Inflammatory macrophage (primary cell): ENCODE measurements at places on chromosomes 7 and 10.

GRCh38 chr7:111090846-111091245, at the start of gene LRRN3:
Gene LRRN3 (plus strand): TSS chr7:111091127. CDS start chr7:111122773, 31,646 bp downstream.
- no peak for DNase-seq

DNA sequence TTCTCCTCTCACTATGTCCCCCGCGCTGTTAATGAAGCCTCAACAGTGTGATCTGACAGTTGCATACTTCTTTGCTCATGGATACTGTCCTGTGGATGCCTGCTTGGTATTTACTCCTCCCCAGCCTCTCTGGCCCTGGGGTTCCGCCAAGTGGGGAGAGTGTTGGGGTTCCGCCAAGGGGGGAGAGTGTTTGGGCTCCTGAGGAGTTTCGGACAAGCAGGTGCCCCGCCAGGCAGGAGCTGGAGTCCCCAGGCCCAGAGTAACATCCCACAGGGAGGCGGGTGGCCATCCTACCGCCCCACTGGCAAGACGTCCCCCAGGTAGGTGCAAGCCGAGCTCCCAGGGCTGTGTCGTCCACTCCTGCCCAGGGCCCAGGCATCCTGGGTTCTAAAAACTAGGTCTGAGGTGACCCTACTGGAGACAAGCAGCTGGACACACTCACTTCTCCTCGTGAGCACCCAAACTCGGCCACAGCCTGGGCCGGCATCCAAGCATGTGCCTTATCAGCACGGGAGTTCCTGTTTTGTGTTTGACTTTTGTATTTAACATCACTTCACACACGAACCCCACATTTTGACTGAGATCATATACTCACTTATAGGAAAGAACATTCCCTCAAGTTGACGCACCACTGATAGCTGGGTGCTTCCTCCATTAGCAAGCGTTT, 34.2 kb downstream of the CAMK2B start:
- peak; percentile 80 for DNase-seq

- no peak for DNase-seq
Observed at GRCh38 chr7:42758124-42758523, 153.7 kb downstream of the C7orf25 start.

DNA sequence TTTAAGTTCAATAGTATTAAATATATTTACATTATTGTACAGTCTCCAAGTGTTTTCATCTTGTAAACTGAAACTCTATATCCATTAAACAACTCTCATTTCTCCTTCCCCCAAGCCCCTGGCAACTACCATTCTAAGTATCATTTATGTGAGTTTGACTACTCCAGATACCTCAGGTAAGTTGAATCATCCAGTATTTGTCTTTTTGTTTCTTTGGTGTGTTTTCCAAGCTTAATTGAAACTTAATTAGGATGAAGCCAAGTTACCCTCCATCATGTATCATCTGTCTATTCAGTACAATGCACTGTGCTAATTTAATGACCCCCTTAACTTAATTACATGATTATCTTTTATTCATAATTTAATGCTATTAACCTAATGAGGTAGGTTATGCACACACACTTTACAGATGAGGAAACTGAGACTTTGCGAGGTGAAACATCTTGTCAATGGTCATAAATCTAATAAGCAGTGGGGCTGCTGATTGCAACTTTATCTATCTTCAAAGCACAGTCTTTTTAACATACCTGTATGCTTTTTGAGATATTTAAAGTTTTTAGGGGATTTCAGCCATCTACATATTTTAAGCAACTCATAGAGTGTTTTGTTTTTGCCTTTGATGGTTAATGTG, 663 bp downstream of the MACC1 start:
- DNase-seq = no peak

- DNase-seq = no peak
Observed at GRCh38 chr7:26850193-26850651, 14.2 kb downstream of the SKAP2 start.

- no peak for DNase-seq
Observed at GRCh38 chr7:1124816-1125602, 35.0 kb downstream of the ZFAND2A start.

DNA sequence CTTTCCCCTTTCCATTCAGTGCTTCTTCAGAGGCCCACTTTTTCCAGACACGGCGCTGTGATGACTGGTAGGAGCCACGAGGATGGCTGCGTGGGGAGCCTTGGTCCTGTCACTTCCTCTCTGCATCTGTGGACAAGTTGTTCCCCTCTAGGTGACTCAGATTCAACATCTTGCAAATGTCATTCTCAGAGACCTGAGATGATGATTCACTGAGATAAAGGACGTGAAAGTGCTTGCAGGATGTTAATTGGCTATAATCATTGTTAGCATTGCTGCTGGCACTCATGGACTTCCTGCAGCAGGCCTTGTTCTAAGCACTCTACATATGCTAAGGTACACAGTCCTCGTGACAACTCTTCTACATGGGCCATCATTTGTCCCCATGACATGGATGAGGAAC, 489.8 kb upstream of the ZMIZ1 start:
- DNase-seq = peak; percentile 97

DNA sequence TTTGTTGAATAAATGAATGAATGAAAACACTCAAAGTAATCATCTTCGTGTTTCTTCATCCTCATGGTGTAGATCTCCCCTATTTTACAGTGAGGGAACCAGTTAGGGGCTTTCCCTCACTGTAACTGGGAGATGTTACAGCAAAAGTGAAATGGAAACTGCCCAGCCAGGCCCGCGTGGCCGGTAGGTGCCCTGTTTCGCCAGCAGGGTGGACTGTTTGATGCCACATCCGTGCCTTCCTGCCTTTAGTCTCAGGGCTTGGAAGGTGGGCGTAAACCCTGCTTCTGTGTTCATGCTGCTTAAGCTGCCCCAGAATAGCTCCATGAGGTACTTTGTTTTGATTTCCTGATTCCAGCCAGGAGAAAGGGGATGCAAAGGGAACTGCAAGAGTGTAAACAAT, 268.8 kb downstream of the PLXNA4 start:
- no peak for DNase-seq

GRCh38 chr7:2205036-2205780, 27.5 kb downstream of the MAD1L1 start:
- DNase-seq = no peak

GRCh38 chr7:36863901-36864701, 139.8 kb upstream of the AOAH start:
- no peak for DNase-seq

DNA sequence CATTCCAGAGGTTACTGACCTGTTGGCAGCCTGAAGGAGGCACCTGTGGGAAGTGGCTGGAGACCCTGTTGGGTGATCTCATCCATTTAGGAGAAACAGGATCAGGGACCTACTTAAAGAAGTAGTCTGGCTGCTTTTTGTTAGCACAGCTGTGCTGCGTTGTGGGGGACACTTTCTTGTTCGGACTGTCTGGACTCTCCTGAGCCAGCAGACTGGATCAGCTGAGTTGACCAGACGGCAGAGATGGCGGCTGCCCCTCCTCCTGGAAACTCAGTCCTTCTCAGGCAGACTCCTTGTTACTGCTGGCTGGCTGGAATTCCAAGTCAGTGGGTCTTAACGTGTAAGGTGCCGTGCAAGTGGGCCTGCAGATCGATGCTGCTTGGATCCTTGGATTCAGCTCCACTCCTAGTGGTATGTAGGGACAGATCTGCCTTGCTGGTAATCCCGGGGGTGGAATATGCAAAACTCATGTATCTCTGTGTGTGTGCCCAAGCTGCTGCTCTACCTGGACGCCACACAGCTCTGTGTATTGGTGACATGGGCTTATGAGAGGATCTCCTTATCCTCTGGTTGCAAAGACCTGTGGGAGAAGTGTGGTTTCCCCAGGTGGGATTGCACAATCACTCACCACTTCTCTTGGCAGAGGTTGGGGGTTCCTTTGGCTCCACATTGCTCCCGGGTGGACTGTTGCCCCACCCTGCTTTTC, 87.3 kb downstream of the CCSER2 start:
- DNase-seq = no peak

DNA sequence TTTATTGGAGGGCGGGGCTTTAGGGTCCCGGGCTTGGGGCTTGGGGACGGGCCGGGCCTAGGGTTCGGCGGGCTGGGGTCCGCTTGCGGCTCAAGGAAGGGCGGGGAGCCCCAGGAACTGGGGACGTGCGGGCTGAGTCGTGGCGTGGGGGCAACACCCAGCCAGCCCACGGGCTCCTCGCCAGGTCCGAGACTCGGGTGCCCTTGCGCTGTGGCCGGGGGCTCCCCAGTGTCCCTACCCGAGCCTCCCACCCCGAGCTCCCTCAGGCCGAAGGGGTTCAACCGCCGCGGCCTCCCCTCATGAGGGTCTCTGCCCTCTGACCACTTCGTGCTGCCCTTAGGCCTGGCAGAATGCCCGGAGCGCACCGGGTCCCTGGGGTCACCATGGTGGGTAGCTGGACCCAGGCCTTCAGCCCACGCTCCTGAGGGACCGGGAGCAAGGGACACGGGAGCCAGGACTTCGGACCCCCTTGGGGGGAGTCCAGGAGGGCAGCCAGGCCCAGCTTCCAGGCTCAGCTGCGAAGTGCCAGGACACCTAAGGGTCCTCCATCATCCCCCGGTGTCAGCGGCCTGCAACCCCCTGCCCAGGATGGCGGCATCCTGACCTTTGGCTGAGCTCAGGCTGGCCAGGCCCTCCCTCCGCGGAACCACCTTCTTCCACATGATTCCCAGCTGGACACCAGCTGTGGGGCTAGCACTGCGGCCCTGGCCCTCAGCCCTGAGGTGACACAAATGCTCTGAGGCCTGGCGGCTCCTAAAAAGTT, 524 bp upstream of the FUOM start:
- DNase-seq = no peak

- DNase-seq = no peak
Observed at GRCh38 chr10:69224862-69225657, 4.9 kb downstream of the HKDC1 start.

GRCh38 chr7:29977886-29978651, 11.5 kb downstream of the SCRN1 start:
- no peak for DNase-seq

GRCh38 chr7:115910541-115911164, 119.9 kb downstream of the TFEC start:
- peak; percentile 59 for DNase-seq

GRCh38 chr7:23247603-23248335, 1.2 kb downstream of the GPNMB start:
- DNase-seq = peak; percentile 93
